ENCODE measurements at places on chromosomes 3 and 15. TPM values are rescaled to one million over a fixed set of nuclear protein-coding genes. Genes with fewer than 3 reads are reported as not detected.

The CPLX3 gene
- total RNA-seq = not detected

The ALDH1L1 gene
- not detected for total RNA-seq

The ADGRG7 gene
- not detected for total RNA-seq

The CAV3 gene
- not detected for total RNA-seq

The PDZRN3 gene
- total RNA-seq = not detected

The AGBL1 gene
- total RNA-seq = not detected

The FEZF2 gene
- total RNA-seq = not detected

The GPR62 gene
- total RNA-seq = 0.07 TPM

The NMNAT3 gene
- total RNA-seq = 0.86 TPM

The TRAIP gene
- 4.4 TPM for total RNA-seq

The GOLGA8F gene
- not detected for total RNA-seq

The NPAP1 gene
- not detected for total RNA-seq

The UROC1 gene
- total RNA-seq = not detected

The MYZAP gene
- total RNA-seq = 7.4 TPM

All from pulmonary artery endothelial cell (primary cell).